ENCODE measurements at places on chromosomes 16 and 17.

DNA sequence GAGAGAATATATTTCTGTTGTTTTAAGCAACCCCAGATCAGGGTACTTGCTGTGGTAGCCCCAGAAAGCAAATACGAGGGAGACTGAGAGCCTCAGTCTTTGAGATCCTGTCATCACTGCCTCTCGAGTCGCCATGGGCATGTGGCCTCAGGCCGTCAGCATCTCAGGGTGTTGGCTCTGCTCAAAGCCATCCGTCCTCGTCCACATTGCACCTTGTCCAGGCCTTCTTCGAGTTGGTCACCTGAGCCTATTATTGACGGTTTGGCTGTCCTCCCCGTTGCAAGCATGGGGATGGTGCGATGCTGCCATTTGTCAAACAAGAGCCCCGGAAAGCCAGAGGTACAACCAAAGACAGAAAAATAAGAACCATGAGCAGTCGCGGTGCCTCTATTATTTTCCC lies 136.9 kb downstream of the IRF8 start:
- DNase-seq: no peak

DNA sequence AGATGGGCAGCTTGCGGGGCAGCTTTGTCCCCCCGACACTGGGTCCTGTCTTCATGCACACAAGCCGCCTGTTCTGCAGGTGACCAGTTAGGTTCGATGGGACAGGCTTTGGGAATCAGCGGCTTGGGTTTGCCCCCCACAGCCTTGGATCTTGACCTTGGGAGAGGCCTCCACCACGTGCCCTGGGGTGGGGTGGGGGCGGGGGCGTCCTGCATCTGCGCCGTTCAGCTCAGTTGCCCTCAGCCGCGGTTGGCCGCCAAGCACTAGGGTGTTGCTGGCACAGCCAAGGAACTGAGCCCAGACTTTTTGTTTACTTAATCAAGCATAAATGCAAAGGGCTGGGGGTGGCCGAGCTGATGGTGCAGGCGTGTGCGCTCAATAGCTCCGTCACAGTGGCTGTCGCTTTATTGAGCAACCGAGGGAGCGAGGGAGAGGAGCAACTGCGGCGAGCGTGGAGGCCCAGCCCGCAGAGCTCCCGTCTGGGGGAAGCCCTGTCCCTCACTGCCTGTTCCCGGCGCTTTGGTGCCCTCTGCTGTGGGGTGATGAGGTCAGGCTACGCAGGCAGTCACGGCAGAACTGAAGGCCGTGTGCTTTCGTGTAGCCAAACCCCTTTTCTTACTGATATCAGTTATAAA lies 33.9 kb downstream of the JPH3 start:
- DNase-seq: no peak

GRCh38 chr17:79803997-79804855 lies 7.3 kb upstream of the CBX8 start:
- no peak for DNase-seq

DNA sequence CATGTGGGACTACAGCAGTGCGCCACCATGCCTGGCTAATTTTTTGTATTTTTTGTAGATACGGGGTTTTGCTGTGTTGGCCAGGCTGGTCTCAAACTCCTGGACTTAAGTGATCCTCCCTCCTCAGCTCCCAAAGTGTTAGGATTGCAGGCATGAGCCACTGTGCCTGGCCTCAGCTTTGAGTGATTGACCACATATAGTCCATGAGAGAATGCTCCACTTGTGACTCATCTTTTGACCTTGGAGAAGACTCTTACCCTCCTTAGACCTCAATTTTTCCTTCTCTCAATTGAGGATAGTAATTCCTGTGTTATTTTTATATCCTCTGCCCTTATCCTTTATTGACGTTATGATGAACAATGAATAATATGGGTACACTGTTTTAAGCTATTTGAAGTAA lies 30.9 kb upstream of the DUSP14 start:
- no peak for DNase-seq

- DNase-seq: no peak
Observed at GRCh38 chr16:15610369-15610871, 32.5 kb downstream of the MARF1 start.
